ENCODE measurements at places on chromosomes 5 and 9.

GRCh38 chr5:171137768-171138525, 171.1 kb upstream of the TLX3 start:
- DNase-seq: no peak

DNA sequence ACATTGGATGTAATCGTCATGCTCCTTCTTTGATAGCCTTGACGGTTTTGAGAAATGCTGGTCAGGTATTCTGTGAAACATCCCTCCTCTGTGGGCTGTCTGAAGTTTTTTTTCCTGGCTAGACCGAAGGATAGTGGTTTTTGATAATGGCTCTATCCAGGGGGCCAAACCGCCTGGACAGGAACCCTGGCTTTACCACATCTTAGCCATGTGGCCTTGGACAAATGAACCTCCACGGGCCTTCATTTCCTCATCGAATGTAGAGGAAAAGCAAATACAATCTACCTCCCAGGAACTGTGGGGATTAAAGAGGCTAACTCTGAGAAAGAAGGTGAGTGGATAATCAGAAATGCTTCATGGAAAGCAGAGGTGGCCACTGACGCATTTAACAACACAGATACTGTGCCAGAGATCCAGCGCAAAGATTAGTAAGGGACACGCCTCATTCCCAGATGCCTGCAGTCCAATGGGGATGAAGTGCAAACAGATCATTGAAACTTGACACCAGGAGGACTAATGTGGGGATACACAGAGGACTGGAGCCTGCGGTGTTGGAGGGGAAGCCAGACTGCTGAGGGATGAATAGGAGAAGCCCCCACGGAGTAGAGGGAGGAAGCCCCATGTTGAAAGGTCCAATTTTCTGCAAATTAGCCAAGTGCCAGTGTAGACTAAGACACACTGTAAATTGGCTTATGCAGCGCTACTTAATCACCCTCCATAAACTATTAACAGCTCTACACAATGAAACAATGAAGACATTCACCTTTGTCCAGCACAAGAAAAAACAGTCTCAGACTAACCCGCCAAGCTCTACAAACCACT, 41.6 kb downstream of the MYO10 start:
- no peak for DNase-seq

DNA sequence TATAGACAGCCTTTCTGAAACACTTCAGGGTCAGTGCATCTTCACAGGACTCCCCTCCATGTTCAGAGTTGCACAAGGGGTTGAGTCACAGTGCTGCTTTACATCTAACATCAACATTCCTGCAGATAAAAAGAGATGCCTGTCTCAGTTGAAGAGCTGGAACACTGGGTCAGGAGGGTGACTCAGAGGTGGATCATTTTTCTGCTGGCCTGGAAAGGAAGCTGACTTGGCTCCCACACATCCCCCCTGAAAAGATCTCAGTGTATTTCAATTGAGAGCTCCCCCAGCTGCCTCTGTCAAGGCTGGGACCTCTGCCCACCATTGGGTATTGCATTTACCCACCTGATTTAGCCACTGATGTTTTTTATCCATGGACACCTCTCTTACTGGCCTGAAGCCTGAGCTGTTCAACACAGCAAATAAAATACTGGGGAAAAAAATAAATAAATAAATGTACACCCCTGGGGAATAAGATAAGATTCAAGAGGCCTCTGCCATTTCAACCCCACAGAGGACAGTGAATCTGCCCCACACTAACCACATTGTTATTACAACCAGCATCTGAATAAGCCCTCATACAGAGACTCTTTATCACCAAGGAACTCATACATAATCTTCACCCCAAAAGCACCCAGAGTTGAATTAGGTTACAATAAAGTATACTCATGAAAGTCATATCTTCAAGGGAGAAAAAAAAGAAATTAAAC, 716.4 kb downstream of the SEMA5A start:
- no peak for DNase-seq

DNA sequence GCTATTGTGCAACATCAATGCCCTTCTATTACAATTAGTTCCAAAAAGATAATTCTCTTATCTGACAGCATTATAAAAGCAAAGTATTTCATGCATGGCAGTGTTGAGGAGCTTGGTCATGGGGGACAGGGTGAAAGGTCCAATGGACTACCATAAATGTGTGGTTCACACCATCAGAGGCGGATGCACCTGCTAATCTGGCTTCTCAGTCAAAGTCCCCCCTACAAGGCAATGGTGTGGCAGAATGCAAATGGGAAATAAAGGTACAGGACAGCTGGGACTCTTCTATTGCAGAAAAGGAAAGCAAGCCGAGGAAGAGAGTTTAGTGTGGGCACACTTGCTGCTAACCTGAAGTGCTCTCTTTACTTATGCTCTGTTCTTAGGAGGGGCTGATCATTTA, 369.1 kb downstream of the NDUFS4 start:
- no peak for DNase-seq

GRCh38 chr5:149383399-149383798, 4.3 kb upstream of the IL17B start:
- no peak for DNase-seq

All from progenitor cell of endocrine pancreas (in vitro differentiated cells).